ENCODE measurements at places on chromosomes 7 and 10.
A peak's percentile ranks its signal among the peaks of the same experiment; 100 is the strongest.

DNA sequence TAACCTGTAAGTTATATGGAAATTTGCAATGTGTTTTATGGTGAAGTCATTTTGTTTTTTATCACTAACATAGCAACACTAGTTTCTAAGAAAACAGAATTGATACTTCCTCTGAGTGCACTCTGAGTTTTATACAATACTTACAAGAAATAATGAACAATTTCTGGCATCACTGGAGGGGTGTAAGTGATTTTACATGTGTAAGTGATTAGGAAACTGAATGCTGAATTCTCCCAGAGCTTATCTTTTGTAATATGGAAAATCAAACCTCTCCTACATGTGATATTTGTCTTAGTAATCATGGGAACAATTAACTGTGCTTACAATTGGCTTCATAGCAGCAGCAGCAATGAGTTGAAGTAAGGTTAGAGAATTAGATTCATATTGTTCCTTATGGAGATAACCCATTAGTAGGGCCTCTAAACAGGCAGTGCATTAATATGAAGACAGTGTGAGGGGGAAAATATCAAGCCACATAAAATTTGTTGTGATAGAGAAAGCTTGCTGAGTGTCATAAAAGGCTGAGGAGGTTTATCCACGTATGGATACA is 37.4 kb downstream of the SEMA3C start:
- no peak for DNase-seq

DNA sequence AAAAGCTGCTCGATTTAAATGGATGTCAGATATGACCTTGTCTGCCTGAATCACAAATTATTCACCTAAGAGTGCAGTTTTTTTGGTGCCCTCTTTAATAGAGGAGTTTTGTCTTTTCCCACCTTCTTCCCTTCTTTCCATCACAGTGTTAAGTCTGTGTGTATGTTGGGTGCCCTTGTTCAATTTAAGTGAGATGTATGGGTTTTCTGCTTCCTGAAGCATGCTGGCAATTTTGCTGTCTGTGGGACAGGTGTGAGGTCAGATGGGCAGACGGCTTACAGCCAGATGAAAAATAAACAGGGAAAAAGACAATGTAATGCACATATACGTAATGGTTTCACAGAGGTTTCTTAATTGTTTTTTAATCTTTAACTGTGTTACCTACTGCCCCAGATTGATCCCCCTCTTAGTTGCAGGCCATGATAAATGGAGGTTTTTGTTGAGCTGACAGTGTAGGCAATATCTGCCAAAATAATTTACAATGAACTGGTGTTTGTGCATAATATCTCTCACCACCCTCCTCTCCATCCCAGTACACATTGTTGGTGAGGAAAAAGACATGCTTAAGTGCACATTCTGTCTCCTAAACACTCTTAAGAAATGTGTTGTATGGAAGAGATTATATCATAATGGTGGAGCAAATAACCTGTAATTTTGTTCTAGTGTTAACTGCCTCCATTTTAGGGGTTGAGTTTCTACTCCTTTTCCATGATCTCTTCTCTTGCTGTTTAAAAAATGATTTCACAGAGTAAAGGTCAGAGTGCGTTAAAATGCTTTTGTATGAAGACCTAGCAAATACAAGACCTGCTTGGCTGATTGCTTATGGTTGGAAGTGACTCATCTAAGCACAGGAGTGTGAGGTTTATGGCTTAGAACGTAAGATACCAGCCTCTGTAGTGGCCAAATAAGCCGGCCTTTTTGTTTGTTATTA is 123.9 kb downstream of the LRRC4 start:
- no peak for DNase-seq

DNA sequence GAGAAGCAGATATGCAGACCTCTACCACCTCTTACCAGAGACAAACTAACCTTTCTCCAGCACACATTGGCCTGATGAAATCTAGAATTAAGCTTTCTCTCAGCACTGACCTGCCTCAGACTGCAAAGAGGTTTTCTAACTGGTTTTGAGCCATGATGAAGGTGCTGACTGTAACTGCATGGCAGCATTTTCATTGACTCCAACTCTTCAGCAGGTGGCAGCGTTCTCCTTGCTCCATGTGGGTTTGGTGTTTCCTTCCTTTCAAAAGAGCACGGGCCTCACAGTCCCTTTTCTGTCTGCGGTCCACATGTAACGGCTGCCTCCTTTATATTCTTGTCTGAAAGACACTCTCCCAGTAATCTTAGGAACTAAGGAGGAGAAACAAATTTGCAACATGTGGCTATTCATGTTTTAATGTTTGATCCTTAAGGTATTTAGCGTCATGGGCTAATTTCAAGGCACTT is 12.6 kb downstream of the KLLN start:
- peak; percentile 59 for DNase-seq

- DNase-seq = no peak
Measured at GRCh38 chr7:105462765-105463420, 59.2 kb downstream of the PUS7 start.

GRCh38 chr7:33486633-33487032 is 357.3 kb downstream of the BBS9 start:
- no peak for DNase-seq

DNA sequence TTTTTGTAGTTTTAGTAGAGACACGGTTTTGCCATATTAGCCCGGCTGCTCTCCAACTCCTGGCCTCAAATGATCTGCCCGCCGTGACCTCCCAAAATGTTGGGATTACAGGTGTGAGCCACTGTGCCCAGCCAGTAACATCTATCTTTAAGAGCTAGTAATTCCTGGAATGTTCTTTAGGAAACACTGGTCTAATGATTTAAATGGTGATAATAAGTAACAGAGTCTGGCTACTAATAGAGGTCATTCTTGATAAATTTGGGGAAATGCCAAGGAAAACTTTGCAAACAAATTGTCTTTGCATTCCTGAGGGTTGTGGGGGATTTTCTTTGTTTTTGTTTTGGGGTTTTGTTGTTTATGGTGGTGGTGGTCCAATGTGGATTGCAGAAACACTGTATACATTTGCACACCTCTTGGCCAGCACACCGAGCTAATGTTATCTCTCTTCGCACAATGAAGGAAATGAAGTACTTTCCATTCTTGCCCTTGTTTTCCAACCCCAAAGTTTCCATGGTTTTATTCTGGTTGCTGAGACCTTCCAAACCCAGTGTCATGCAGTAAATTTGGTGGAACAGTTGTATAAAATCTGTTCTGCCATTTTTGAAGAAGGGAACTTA is 51.3 kb upstream of the WIPF3 start:
- no peak for DNase-seq

- DNase-seq = no peak
Measured at GRCh38 chr10:119031496-119032059, 2.1 kb downstream of the NANOS1 start.

DNA sequence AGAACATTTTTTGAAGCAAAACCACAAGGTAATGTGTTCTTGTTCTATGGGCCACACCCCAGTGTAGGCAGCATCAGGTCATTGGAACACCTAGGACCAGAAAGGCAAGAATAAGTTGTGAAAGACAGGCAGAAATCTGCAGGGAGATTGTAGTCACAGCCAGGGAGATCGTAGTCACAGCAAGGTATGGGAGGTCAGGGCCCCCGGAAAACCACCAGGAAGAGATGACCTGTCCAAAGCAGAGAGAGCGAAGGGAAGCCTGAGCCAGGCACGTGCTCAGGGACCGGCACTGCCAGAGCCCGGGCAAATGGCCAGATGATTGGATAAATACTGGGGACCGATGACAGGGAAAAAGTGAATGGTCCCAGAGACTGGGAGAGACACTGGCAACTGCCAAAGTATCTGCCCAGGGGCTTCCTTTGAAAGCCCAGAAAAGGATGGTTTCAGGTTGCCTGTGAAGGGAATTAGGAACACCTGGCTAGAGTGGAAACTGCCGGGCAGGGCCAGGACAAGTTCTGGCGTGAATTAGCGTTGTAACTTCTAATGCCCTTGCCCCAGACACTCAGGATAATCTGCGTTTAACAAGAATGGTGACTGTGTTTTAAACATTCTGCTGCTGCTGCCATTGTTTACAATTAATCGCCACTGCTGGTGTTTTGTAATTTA is 3.9 kb upstream of the NOBOX start:
- DNase-seq = peak; percentile 40

- DNase-seq = peak; percentile 75
Measured at GRCh38 chr10:69994262-69994661, 58.4 kb upstream of the MACROH2A2 start.

- peak; percentile 36 for DNase-seq
Measured at GRCh38 chr7:105413887-105414437, 25.2 kb upstream of the SRPK2 start.

DNA sequence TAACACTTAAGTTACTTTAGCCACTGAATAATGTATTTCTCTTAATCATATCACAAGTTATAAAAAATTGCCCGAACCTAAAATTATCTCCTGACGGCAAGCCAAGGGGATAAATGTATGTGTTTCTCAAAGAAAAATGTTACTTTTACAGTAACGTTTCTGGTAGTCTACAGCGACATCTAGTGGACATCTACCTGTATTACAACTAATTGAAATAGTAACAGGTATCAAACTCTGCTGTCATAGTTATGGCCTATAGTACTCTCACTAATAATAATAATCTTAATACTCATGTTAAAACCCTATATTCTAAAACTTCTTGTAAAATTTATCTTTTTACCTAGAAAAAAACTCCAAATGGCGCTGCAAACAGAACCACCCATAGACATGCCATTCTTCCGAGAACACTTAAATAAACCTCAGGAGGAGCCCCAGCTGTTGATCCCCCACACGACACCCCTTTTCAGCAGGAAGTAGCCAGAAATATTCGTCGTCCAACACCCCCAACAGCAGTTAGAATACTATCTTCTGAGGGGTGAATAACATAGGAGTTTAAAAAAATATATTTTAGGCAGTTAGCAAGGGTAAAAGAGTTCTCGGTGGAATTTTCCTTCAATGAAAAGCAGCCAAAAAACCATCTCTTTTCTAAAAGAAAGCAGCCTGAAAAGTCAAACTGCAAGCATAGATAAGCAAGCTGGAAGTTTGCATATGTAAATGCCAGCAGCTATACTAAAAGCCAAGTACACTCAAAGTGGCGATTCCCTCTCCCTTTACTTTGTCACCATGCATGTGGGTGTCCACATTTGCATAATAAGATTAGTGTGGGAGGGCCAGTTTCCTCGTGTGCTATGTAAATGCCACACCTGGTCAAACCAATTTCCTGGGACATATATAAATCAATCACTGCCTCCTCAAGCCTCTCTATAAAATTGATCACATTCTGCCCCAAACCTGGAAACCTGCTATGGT is 40.5 kb upstream of the ZNF107 start:
- peak; percentile 27 for DNase-seq

DNA sequence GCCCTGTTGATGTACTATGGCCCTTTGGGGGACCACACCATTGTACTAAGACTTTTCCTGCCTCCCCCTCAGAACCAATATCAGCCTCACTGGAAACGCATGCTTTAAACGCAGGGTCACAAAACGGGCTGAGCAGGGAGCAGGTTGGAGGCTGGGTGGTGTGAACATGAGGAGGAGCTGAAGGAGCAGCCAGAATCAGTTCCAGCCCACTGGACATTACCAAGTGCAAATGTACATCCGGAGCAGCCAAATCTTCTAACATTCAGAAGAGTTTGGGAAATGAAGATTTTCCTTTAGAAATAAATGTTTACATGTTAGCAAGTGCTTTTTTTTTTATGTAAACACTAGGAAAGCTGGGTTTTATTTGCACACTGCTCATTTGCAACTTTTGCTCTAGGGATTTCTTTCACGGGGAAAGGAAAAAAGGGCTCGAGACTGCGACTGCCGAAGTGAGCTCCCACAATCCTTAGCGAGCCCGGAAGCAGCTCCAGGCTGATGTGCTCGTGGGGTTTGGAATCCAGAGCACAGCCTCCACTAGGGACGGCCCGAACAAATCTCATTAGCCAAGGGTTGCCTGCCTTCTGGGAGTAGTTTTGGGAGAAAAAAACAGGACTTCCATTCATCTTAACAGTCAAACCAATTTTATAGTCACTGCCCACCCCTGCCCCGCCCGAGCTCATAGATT is 108.0 kb upstream of the YAE1 start:
- no peak for DNase-seq

DNA sequence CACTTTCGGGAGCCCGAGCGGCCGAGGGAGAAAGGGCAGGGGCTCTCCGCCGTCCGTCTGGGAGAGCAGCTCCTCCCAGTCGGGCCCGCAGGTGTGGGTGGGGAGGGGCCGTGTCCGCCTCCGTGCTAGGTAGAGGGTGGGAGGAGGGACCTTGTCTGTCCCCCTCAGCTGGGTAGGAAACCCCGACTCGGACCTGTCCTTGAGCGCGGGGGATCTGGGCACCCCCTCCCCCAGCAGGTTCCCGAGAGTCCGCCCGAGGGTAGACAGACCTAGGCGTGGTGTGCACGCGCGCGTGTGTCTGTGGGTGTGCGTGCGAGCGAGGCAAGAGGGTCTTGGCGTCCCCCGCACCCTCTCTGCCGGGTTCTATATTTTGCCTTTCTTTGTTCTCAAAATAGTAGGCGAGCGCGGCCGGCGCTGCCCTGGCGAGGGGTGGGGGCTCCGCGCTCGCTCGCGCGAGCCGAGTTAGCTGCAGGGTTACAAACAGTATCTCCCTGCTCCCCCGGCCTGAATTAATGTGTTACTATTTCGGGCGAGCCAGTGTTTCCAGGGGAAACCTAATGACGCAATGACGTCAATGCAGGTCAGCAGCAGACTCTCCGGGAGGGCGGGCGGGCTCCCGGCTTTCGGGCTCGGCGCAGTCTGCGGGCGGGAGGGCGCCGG is 73.9 kb upstream of the LEP start:
- DNase-seq = peak; percentile 83

- DNase-seq = no peak
Measured at GRCh38 chr10:62194924-62195674, 73.5 kb downstream of the RTKN2 start.

GRCh38 chr10:75572478-75572877 is 141.1 kb downstream of the LRMDA start:
- no peak for DNase-seq

- DNase-seq = no peak
Measured at GRCh38 chr7:27170426-27171324, 3.4 kb downstream of the HOXA10 start.

GRCh38 chr7:136496551-136496950 is 371.9 kb upstream of the CHRM2 start:
- DNase-seq = no peak

DNA sequence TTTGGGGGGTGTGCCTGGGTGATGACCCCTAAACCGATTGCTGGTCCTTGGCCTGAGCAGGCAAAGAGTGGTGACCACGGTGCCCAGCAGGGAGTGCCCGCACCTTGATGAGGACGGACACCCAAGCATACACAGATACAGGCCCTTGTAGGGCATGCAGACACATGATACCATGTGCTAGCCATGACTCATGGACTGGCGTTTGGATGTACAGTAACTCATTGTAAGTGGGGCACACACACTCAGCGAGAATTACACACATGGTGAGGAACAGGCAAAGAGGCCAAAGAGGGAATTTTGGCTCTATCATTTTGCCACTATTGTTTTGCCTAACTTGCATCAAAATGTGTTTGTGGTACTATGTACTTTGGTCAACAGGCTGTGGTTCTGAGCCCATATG is 24.1 kb downstream of the KAZALD1 start:
- DNase-seq = no peak

DNA sequence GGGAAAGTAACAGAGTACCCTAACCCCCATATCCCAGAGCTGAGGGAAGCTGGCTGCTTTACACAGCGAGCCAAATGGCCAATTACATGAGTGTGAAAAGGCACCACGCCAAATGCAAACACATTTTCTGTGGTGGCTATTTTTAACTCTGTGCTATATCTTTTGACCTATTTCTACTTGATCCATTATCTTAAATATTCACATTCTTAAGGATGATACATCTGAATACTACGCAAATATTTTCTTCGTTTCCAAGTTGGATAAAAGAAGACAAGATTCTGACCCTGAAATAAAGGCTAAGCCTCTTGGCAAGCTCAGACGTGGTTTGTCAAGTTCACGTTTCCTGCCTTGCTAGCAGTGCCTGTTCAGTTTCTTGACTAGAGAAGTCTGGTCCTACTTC is 146.7 kb upstream of the TMEM196 start:
- DNase-seq = no peak
